ENCODE measurements at places on chromosomes 12 and 14. TPM values are rescaled to one million over a fixed set of nuclear protein-coding genes. Genes with fewer than 3 reads are reported as not detected.

ZCCHC8 gene
- total RNA-seq = 37.6 TPM

CD69 gene
- 0.64 TPM for total RNA-seq

TAS2R8 gene
- total RNA-seq = 1.5 TPM

FSCB gene
- total RNA-seq = 0.18 TPM

All from cerebellum (tissue), 4 donors.